ENCODE measurements at places on chromosomes 5 and 9.
A peak's percentile ranks its signal among the peaks of the same experiment; 100 is the strongest.

- no peak for DNase-seq
Measured at GRCh38 chr9:108002371-108002956, 512.9 kb upstream of the KLF4 start.

GRCh38 chr9:134532084-134532483 lies 109.5 kb upstream of the COL5A1 start:
- no peak for DNase-seq

DNA sequence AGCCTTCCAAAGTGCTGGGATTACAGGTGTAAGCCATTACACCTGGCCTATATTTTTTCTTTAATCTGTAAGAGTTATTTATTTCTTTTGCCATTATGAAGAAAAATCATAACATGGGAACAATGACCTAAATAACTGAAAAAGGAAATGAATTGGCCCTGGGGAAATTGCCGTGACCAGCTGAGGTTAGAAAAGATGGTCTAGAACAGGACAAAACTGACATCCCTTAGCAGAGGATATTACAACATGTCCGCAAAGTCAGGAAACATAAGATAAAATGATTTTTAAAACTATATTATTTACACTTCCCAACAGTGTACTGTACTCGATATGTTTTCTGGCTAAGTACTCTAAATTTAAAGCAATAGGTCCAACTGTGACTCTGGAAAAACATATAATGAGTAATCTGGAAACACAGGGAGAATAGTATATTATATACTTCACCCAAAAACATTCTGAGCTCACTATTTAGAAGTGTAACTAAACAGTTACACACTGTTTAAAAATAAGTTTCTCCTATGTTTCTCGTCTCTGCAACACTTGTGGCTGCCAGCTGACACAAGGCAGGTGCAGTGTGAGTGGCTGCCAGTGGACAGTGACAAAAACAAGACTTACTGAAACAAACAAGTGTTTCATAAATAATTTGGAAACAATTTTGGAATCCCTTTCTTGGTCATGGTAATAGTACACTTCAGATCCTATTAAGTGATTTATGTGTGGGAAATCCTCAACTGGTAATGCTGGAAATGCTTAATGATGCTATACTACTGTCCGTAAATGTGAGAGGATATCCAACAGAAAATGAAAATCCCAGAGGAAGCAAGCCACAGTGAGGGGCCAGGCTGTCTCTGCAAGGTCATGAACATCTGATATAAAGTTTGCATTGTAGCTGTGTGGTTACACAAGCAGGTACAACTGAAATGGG lies 69.1 kb downstream of the C9orf85 start:
- DNase-seq = no peak

GRCh38 chr9:106697390-106697749 lies 165.6 kb upstream of the ZNF462 start:
- DNase-seq = no peak

- DNase-seq = no peak
Measured at GRCh38 chr5:123690821-123691220, 178.8 kb downstream of the CSNK1G3 start.

- DNase-seq = peak; percentile 58
Measured at GRCh38 chr5:177366528-177367322, 9.0 kb downstream of the RGS14 start.

DNA sequence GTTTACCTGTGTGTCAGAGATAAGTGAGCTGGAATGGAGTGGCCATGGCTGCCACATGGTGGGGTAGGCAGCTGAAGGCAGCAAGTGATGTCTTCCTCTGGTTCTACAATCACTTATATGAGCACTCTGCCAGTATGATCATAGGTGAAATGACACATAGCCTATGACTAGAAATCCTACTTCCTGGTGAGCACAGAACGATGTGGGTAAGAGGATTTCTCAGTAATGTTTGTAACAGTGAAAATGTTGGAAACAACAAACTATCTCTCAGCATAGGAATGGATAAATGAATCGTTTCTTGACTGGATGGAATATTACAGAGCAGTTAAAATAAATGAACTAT lies 187.0 kb upstream of the S1PR3 start:
- DNase-seq = no peak

DNA sequence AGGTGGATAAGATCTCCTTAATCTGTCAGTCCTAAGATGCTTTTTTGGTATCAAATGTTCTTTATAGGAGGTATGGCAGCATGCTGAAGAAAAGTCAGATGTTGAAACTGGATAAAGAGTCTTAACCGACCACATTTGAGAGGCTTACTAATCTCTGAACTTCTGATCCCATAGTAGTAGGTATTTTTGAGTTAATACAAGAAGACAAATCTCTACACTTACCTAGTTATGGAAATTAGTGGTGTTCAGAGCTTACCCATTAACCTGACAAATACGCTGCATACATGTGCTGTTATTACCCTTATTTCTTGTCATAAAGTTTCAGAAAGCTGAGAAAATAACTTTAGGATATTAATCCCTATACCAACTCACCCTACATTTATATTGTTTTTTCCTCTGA lies 83.0 kb downstream of the ISL1 start:
- DNase-seq = no peak

GRCh38 chr9:21070171-21070571 lies 7.6 kb downstream of the IFNB1 start:
- DNase-seq = peak; percentile 74

GRCh38 chr5:39198127-39198526 lies 21.2 kb downstream of the FYB1 start:
- peak; percentile 83 for DNase-seq

Measured in RWPE1 (cell line).